ENCODE measurements at places on chromosomes 12 and 14.
A peak's percentile ranks its signal among the peaks of the same experiment; 100 is the strongest.

- peak; percentile 21 for DNase-seq
These were observed 946 bp downstream of the RNU4-2 start for GRCh38 chr12:120290609-120291305.

DNA sequence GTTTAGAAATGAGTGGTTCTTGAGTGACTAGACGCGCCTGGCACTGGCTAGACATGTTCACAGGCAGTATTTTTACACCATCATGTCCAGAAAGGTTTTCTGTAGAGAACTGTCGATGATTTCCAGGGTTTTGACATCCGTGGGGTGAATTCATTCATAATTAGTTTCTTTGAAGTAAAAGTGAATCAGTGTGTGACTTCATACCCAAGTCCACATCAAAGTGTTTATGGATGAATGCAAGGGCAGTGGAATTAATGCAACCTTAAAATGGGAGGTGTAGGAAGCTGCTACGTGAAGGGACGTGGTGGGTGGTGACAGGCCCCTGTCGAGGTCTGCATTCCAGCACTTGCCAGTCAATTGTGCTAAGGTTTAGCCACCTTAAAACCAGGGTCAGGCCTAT, 38.4 kb upstream of the ELK3 start:
- no peak for DNase-seq

- DNase-seq: no peak
These were observed 19.3 kb downstream of the TAS2R50 start for GRCh38 chr12:10967409-10967808.

GRCh38 chr12:56338308-56339157, at the start of gene IL23A:
Gene IL23A (plus strand): TSS chr12:56338884. CDS start chr12:56339045, 161 bp downstream.
- no peak for DNase-seq

GRCh38 chr12:118424884-118425283, 48.5 kb downstream of the SUDS3 start:
- DNase-seq: no peak

- DNase-seq: no peak
These were observed 14.5 kb upstream of the MAP1LC3B2 start for GRCh38 chr12:116544656-116545055.

Measured in globus pallidus (tissue), 1 donor.